Renal cortex interstitium (tissue), 15 donors: ENCODE measurements at places on chromosomes 6 and 20. TPM values are rescaled to one million over a fixed set of nuclear protein-coding genes. Genes with fewer than 3 reads are reported as not detected.

SMPDL3A gene
- 13.0 TPM for polyA plus RNA-seq

C6orf132 gene
- polyA plus RNA-seq, result 5.2 TPM

COL9A3 gene
- 27.3 TPM for polyA plus RNA-seq

ADGRF4 gene
- polyA plus RNA-seq, result 0.14 TPM

HSF2 gene
- 32.8 TPM for polyA plus RNA-seq

DNA sequence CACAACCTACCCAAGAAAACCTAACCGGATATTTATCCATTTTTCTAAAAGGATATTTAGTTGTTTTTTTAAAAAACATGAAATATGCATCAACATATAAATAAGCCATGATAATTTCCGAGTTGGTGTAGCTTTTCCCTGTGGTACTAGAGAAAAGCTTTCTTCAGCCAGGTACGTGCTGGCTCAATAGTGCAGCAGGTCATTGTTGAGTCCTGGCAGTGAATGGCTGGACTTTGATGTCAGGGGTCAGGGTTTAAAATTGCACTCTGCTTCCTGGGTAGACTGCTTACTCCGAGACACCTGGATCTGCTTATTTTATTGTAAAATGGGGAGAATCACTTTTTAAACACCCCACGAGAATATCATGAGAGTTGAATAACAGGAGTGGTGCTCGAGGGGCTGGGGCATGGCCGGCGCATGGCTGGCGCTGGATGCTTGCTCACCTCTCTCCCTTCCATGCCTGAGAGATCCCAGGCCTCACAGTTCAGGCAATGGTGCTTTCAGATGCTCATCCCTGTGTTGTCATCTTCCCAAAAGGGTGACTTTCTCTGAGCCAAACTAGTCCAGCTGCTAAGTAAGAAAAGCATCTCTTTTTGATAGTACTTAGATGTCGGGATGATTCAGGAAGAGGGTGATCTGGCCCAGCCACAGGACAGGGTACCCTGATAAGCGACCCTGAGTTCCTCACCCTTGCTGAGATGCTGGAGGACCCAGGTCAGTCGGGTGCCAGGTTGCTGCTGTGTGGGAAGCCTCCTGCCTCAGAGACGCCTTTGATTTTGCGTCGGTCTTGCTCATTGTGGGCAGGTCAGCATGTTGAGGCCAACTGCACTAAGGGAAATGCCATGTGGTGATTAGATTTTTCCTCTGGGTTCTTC lies 269.1 kb upstream of the FOXQ1 start:
- DNase-seq, result no peak

DNA sequence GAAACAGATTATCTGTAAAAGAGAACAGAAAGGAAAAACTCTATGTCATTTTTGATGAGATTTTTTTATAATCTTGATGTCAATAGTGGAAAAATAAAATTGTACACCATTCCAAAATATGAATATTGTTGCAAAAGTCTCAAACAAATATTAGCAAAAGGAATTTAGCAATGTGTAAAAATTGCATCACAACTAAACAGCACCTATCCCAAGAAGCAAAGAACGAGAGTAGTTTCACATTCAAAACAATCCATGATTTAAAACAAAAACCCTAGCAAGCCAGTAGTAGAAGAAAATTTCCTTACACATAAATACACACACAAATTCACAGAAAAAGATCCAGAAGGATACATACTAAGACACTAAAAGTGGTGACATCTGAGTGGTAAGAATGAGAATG lies 38.4 kb downstream of the LCA5 start:
- no peak for DNase-seq

GRCh38 chr20:42100137-42100704 lies 482.0 kb upstream of the CHD6 start:
- DNase-seq, result no peak

DNA sequence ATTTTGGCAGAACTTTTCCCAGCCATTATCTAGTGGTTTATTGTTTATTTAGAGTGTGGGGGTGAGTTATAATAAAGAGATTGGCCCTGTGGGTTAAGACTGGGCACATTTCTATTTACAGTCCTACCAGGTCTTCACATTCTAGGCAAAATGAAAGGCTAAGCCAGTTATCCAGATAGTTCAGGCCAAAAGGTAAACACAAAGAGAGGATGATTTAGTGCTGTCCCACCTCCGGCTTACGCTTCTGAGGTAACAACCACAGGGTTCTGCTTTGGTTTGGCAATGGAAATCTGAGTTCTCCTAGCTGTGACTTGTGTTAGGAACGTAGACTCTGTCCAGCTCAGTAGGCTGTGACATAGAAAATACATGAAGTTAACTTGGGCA lies 50.3 kb upstream of the PTPRK start:
- no peak for DNase-seq

DNA sequence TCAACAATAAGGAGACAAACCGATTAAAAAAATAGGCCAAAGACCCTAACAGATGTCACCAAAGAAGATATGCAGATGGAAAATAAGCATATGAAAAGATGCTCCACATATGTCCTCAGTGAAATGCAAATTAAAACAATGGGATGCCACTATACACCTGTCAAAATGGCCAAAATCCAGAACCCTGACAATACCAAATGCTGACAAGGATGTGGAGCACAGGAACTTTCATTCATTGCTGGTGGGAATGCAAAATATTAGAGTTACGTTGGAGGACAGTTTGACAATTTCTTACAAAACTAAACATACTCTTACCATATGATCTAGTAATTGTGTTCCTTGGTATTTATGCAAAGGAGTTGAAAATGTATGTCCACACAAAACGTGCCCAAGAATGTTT lies 1.8 kb upstream of the ZNF184 start:
- no peak for DNase-seq
